ENCODE measurements at places on chromosomes 5 and 9.

DNA sequence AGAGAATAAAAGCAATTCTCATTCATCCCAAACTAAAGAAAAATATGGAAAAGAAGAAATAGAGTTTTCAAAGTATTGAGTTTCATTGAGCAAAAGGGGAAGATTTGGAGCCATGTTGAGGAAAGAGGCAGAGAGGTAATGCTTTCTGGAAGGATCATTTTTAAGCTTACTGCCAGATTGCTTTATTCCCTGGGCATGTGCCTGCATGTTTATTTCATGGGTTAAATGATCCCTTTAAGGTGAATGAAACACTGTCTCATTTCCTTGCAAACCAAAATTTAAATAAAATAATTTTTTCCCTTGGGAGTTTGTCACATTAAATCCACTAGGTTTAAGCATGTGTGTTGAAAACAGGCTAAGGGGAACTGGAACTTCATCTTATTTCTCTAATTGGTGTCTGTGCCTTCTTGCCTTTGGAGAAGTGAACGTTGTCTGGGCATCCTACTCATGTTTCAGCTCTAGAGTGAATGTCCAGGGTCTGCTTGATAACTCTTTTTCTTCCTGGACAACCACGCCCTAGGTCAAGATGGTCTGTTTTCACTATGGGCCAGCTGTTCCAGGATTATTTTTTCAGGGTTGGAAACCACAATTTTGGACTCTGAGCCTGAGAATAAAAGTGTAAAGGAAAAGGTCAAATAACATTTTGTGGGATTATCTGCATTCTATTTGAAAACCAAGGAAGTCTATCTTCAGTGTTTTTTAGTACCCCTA lies 114.1 kb upstream of the ELL2 start:
- DNase-seq, result no peak

GRCh38 chr9:71985297-71985911 lies 74.0 kb downstream of the C9orf85 start:
- no peak for DNase-seq

DNA sequence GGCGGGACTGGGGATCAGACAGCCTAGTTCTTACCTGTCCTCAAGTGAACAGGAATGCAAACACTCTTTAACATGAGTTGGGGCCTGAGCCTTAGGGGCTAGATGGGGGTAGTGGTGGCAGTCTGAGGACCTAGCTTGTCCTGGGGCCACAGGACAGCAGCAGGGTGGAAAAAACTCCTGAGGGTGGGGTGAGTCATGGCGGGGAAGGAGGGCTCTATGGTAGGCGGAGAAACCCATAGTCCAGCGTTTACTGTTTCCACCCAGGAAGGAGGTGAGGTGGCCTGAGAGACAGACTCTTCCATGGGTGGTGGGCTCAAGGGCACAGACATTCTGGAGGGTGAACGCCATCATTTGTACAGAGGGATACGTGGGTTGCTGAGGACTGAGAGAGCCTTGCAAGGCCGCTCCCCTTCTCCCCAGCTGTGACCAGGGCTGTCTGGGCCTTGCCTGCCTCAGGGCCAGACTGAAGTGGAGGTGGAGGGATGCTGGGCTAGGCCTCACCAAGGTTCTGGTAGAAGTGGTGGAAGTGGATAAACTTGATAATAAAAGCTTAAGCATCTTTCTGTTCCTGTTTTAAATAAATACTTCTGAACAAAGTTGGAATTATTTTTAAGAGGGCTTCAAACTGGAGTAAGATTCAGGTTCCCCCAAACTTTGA lies 1.1 kb upstream of the TSPAN17 start:
- peak; percentile 15 for DNase-seq

GRCh38 chr5:31197183-31197582 lies 3.7 kb downstream of the CDH6 start:
- peak; percentile 47 for DNase-seq

- DNase-seq, result peak; percentile 18
These were observed 65.7 kb upstream of the ZNF462 start for GRCh38 chr9:106797299-106797698.

GRCh38 chr5:133059621-133060020 lies 7.8 kb downstream of the HSPA4 start:
- no peak for DNase-seq

DNA sequence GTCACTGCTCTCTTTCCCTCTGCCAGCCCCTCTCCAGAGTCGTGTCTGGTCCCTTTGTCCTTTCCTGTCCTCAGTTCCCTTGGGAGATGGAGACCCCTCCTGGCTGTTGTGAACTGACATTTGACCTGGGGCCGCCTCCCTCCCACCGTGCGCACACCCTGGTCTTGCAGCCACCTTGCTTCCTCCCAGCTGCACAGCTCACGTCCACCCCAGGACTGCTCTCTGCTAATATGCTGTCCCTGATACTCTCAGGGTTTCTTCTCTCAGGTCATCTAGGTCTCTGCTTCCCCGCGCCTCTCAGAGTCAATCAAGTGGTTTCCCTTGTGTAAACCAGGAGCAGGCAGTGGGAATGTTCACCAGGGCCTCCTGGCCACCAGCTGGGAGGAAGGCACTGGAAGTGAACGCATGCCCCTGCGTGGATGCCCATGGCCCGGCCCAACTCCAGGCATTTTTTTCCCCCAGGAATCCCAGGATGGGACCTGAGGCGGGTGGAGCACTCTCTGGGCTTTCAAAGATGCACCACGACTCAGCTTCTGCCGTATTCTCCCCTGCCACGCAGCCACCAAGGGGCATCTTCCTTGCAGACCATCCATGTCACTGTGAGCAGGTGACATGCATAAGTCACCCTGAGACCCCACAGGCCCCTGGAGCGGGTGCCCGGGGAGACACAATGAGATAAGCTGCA lies 142.4 kb downstream of the OLFM1 start:
- no peak for DNase-seq

DNA sequence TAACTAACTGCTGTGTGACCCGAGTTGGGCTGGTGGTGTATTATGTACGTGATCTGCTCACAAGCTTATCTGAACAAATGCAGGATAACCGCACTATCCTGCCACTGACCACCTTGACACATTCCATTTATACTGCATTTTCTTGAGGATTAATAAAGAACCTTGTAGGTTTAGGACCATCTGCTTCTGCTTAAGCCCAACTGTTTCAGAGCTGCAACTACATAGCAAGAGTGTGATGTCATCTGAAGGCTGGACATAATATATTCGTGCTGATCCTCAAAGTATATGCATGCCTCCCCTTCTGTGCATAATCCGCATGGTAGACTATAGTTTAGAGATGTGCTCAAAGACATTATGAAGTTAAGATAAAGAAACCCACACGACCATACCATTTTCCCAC lies 435.9 kb downstream of the BNC2 start:
- DNase-seq, result no peak

DNA sequence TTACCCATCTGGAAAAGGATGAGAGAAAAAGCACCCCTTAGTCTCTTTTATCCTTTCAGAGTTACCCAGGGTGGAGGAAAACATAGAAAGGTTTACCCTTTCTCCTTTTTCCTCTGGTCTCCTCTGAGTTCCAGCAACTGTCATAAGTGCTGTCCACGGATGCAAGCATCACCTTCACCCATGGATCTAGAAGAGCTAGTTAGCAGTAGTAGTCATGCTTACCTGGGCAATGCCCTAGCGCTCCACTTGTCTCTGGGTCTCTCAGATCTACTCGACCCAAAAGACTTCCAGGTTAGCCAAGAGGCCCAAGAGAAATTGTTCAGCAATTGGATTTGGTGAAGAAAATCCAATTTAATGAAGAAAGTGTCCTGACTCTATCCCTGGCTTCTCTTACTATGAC lies 656.2 kb upstream of the PTPRD start:
- no peak for DNase-seq

DNA sequence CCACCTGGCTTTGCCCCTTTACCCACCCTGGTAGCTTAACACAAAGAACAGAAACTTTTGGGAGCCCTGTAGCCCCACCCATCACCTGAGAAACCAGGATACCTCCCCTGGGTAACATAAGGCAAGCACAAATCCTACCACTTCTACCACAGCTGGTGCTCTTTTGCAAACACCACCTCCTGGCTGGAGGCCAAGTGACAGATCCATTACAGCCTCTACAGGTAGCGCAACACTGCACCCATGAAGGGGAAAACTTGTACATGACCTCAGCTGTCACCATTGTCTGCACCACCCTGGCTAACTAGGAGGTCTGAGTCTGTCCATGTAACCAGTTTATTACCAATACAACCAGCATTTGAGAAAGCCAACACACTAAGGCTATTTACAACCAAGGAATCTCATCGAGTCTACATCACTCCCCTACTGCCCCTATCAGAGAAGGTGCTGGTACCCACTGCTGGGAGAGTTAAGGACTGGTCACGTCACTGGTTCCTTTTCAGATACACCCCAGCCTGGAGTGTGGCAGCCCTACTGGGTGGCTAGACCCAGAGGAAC lies 128.6 kb downstream of the PJA2 start:
- DNase-seq, result no peak

- no peak for DNase-seq
These were observed 131.4 kb downstream of the ARHGEF28 start for GRCh38 chr5:73757416-73757815.

DNA sequence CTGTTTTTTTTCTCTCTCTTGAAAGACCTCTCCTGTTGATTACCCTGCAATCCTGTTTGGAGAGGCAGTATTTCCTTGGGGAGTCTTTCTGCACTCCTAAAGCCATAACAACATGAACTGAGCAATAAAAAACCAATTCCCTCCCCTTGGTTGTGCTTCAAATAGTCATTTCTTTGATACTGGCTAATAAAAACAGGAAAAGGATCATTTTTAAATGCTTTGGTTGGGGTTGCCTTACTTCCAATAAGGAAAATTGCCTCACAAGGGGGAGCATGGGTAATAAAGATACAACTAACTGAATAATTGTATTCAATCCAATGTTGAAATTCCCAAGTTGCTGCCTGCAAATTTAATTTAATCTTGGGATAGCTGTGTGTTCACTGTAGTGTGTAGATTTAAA lies 13.9 kb downstream of the FBXL7 start:
- no peak for DNase-seq

- peak; percentile 36 for DNase-seq
These were observed 14.4 kb downstream of the PRKACG start for GRCh38 chr9:68999393-69000105.

DNA sequence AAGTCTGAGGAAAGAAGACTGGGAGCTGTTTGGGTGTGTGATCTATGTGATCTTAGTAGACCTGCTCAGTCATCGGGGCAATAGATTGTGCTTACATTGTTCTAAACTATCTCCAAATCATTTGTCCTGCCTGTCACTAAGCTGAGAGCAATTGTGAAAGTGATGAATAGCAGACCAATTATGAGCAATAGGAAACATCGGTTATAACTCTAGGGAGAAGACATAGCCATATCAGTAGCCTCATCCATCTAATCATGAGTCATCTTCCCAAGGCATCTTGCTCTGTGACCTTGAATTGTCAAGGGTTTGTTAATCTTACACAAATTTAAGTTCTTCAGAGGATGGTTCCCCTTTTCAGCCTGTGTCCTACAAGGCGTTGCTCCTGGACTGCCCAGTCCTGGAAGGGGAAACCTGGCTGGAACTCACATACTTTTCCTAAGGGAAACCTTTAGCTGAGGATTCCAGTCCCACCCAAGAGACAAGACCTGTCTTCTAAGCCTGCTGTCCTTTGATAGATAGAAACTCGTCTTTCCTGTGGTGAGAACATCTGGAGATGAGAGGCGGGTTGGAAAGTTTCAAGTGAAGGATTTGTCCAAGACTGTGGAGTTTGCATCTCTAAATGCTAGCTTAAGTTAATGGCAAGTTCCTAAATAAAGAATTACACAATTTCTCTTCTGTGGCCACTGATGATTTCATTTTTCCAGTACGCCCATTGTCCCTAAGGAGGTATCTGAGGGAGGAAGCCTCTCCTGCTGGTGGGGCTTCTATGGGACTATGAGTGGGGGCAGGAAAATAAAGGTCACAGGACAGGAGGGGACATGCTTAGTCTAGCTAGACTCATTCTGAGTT lies 53.9 kb upstream of the TRIM32 start:
- DNase-seq, result peak; percentile 14

DNA sequence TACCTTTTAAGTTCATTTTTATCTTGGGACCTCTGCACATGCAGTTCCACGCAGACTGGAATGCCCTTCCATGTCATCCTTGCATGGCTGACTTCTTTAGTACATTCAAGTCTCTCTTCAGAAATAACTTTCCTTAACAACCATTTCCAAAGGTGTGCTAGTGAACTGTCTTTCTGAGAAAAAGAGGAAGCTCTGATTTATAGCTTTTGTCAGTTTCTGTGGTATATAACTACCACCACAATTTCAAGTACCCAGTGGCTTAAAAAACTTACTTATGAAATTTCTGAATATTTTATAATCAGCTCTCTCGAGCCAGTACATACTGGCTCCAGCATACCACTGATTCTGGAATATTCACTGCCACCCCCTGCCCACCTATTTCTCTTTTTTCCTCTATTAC lies 1613.8 kb downstream of the MAT2B start:
- DNase-seq, result no peak

DNA sequence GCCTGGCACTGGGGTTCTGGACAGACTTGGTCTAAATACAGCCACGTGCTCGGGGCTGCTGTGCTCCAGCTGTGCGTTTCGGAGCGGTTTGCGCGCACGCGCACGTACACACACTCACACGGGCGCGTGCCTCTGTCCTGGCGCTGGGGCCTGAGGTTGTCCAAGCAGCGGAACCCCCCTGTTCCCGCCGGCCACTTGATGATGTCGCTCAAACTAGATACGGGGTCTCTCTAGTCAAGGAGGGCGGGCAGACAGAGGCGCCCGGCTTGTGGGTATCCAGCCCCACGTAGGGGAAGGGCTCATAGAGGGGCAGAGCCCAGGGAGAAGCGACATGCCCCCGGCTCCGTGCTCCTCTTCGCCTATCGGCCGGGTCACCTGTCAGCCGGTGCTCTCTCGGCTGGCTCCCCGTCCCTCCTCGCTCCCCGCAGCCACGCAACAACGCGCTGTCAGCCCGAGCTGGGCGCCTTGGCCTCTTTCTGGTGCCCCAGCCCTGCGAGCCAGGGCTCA lies 8.9 kb downstream of the NR2F1-AS1 start:
- DNase-seq, result no peak

DNA sequence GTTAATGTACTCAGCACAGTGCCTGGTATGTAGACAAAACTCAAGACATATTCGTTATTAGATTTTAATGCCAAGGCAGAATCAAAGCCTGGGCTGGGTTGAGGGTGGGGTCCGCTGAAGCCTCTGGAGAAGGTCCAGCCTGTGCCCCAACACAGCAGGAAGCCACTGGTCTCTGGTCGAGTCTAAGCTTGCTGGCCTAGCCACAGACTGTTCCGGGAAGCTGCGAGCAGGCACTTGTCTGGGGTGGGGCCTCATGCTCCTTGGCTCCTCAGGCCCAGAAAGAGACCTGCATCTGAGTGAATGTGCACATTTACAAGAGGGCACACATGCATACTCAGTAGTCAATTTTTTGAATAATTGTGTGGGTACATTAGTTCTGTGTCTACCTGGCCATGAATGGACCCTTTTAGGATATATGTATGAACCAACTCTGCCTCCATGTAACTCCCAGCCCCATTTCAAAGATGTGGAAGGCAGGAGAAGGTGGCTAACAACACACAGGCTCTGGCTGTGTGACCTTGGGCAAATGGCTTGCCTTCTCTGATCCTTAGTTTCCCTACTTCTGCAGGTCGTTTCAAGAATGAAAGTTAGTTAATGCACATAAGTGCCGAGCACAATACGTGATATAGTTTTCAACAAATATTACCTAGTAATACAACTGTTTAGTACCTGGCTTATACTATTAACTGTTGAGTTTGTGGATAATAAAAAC lies 18.3 kb downstream of the FAT2 start:
- DNase-seq, result no peak

- no peak for DNase-seq
These were observed 181.2 kb downstream of the CDH18 start for GRCh38 chr5:19806756-19807155.

- no peak for DNase-seq
These were observed 1075.1 kb downstream of the NR2F1-AS1 start for GRCh38 chr5:92505925-92506324.
